ENCODE measurements at places on chromosomes 2 and 18.

DNA sequence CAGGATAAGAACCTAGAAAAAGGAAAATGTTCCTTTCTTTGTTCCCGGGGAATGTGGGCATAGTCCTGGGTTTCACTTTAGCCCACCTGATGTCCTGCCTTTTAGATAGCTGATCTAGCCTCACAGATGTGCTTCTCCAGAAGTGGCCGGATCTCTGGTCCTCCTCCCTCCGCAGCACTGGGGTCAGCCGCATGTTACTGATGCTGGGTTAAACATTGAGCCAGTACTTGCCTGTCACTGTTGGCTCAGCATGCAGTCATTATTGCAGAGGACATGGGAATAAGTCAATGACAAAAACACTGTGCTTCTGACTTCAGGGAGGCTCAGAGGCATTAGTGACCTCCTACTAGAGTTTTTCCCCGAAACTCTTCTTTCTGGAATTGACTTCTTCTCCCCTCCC, 27.6 kb downstream of the NCK2 start:
- DNase-seq = no peak

GRCh38 chr2:119483395-119483753, 40.9 kb downstream of the SCTR start:
- DNase-seq = no peak

DNA sequence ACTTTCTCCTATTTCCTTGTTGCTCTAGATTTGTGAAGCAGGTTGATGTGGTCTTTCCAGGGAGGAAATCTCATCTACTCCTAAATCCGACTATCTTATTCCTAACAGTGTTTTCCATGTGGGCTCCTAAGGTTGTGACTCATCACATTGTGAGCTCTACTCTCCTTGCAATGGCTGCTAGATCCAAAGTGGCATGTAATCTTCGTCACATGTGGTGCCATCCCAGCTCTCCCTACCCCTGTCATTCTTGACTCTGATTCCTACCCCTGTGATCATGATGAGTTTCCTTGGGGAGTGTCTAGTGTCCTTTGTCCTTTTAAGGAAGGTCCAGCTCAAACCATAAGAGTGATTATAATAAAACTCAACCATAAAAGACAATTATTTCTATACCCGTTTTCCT, 47.3 kb upstream of the GULP1 start:
- no peak for DNase-seq

DNA sequence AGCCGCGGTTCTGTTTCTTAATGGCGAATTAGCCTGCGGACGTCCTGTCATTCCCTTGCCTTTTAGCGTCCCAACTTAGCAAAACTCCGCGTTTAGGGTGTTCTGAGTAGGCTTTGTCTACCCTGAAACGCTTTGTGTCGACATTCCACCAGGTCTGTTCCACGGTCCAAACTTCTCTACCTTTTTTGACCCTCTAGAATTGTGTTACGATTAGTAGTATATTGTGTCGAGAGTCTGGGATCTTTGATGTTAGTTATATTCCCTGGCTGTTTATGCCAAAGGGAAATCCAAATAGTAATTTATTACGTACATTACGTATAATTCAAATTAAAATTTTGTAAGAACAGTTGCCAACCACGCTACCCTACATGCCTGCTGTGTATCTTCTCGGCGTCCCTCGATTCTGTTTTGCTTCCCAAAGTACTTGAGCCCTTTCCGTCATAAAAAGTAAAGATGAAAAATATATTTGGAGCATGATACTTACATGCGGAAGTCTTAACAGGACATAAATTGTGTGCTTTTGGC, 495 bp upstream of the TTC32 start:
- no peak for DNase-seq

GRCh38 chr18:45505497-45506206, 109.6 kb upstream of the SLC14A2 start:
- no peak for DNase-seq

GRCh38 chr2:197296835-197297234, 13.7 kb downstream of the ANKRD44 start:
- no peak for DNase-seq

DNA sequence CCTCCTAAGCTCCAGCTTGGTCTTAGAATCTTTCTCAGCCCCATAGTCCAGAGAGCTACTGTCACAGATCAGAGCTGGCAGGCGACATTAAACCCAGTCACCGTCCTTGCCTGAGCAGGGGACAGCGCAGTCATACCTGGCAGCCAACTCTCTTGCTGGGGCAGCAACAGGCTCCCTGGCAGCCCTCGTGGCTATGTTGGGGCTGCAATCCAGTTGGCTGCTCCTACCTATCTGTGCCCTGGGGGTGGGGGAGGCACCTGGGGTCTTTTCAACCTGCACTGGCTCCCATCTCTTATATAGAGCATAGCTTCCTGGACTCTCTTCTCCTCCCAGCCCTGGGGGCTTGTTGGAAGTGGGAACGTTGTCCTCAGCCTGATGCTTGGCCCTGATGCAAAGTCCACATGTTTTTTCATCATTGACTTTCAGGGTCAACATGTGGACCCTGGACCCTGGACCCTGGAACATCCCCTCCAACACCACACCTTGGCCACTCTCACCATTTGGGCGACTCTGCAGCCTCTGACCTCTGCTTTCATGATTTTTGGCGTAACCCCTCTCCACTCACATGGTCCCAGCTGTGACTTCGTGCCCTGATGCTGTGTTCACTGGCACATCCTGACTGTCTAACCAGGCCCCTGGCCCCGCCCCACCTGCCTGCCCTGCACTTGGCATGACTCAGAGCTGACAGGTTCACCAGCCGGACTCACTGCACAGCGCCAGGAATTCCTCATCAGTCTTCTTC, 45.6 kb downstream of the ATOH8 start:
- no peak for DNase-seq

DNA sequence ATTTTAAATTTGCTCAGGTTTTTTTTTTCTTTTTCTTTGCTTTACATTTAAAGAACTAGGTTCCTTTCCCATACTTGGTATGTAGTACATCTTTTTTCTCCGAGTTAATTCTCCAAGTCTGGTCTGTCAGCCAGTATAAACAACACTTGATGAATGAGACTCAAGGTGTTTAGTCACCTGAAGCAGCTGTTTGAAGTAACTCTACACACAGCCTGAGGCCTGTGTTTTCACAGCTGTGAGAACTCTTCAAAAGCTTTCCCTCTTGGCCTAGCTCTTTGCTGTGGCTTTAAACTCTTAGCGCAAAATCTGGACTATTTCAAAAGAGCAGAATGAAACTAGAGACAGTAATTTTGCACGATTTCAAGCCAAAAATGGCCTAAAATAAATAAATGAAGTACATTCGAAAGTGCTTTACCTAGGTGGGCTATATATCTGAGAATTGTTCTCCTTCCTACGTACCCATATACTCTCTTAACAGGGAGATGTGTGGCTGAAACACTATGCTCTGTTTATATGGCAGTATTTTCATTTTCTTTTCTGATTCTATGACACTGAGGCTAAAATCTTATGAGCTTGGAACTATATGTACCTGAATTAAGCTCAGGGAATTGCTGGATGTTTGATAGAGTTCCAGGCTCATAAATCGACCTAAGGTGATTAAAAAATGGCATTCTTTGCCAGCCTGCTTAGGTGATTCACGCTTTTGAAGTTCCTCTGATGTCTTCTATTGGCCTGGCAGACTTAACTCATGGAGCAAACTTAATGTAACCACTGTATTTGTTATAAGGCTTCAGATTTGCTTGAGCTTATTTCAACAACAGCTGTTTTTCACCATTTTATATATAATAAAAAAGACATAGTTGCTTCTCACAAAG, 1044.1 kb upstream of the ZEB2 start:
- no peak for DNase-seq

GRCh38 chr2:169727065-169727464, 6.6 kb upstream of the KLHL23 start:
- DNase-seq = no peak

DNA sequence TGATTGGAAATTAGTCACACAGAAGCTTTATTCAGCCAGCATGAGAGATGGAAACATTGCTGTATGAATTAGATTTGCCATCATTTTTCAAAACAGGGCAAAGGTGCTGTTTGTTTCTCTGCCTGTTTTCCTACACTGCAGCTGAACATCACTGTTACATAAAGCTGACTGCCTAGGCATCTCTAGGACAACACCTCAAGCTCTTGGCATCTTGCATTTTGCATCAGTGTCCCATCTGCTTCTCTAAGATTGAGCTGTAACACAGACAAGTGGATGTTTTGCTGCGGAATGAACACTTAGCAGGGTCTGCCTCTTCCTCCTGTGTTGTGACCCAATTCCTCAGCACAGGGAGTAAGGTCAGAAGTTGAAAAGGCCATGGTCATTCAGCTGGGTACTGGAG, 4.9 kb downstream of the CCT7 start:
- no peak for DNase-seq

GRCh38 chr18:24322584-24323136, 75.0 kb downstream of the OSBPL1A start:
- DNase-seq = no peak

GRCh38 chr2:85173909-85174308, 40.7 kb downstream of the TCF7L1 start:
- no peak for DNase-seq

DNA sequence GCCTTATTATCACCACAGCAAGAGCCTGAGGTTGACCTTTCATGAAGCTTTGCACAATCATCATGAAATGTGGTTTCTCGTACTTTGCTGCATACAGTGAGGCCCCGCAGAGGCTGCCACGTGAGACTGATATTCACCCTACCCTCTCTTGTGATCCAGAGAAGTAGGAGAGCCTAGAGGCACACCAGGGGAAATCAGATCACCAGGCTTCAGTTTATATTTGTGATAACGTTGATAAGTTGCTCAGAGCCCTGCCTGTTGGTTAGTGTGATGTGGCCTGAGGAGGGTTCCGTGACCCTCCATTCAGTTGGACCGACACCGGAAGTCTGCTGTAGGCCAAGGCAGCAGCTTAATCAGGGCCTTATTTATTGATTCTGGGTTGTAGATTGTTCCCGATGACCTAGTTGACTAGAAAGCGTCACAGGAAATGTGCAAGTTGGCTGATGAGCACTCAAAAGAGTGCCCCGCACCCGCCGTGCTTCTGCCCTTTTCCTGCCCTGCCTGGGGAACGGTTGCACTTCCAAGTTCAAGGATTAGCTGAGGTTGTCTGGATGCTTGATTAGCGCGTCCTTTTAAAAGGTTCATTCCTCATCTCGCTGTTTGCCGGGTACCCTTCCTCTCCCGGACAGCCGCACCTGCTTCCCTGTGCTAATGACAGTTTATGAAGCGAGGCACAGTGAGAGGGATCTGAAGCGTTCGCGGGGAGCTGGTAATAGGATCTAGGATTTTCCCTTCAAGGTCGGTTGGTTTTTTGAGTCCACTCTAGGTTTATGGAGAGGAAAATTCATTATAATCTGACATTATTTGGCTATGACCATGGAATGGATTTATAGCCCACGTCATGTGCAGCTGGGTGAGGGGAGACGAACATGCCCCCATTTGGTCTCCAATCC, 146.4 kb downstream of the SH3RF3 start:
- no peak for DNase-seq

- DNase-seq = peak; percentile 63
Measured at GRCh38 chr2:134411828-134412638, 158.2 kb downstream of the MGAT5 start.

DNA sequence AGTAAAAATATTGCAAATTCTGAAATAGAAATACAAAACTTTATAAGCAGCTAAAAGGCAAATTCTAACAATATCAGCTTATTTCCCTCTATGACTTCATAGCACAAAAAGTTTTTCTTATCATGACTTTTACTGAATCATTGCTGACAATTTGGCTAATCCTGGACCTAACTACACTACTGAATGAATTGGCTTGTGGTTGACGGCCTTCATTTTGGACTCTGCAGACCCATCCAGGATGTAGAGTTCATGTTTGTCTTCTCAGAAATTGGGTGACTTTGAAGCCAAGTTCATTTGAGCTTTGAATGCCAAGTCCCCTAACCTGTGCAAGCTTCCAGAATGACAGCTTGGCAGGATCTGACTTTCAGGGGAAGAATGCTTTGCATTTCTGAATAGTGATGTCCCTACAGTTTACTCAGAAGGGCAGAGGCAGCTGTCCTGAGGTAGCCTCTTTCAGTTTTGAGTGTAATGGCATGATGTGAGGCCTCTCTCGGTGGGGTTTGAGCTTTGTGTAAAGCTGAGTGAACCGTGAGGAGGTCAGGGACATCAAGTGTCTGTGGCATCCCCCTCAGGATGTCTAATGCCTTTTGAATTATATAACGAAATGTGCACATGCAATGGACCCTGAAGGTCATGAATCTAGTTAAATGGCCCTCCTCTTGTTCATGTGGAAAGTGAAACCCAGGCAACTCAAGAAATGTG, 48.0 kb downstream of the EFEMP1 start:
- no peak for DNase-seq

DNA sequence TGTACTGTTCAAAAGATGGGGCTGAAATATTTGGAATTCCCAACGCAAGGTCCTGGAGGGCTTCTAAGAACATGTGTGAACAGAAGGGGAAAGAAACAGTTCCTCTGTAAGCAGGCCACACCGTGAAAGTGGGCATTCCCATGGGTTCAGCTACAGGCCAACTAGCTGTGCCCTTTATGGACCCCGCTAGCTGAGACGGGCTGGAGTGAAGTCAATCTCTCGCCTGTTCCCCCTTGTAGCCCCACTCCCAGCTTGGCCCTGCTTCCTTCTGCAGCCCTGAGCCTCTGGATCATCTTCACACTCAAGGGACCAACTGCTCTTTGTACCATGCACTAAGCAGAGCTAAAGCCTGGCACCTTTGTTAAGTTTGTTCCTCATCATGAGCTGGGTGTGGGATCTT, 55.4 kb downstream of the POLR1A start:
- no peak for DNase-seq

DNA sequence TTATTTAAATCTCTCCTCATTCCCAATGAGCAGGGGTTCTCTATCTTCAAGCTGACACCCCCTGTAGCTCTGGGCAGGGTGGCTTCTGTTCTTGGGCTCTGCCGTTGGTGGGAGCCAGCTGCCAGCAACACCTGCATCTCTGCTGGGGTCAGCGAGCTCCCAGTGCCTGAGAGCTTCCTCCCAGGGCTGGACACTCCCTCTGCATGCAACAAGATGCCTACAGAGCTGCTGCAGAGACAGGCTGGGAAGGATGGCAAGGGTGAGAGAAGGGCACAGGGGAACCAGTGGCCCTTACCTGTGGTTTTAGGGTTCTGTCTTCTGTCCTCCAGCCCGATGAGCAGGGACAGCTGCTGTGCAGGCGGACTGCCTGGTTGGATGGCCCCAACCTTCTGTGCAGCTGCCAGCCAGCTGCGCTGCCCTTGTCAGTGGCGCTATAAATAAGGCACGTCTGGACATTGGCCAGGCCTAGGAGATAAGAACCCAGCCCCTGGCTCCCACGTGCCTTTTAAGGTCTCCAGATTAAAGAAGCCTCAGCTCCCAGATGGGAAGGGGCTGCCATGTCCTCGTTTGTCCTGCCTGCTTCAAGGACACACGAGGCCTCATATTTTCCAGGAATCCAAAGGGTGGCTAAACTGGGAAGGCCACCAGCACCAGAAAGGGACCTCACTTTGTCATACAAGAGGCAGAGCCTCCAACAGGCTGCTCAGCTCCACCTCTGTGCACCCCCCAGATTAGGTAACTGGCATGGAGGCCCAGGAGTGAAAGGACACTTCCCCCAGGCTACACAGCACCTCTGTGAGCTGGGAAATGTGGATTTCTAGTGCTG, 39.5 kb upstream of the FHL2 start:
- DNase-seq = no peak
